ENCODE measurements at places on chromosomes 7 and 10.

DNA sequence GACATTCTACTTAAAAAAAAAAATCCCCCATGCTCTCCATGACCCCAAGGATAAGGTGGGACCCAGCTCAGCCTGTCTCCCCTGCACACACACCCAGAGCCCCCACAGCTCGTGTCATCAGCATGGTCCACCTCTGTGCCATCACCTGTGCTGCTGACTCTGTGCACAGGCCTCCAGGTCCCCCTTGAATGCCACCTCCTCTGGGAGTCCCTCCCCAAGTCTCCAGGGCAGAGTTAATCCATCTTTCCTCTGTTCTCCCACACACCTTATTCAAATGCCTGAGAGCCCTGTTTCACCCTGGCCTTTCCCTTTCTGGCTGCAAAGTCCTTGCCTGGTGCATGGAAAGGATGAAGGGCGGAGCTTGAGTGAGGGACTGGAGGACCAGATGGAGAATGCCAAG, 194.1 kb upstream of the LYZL2 start:
- DNase-seq = no peak

DNA sequence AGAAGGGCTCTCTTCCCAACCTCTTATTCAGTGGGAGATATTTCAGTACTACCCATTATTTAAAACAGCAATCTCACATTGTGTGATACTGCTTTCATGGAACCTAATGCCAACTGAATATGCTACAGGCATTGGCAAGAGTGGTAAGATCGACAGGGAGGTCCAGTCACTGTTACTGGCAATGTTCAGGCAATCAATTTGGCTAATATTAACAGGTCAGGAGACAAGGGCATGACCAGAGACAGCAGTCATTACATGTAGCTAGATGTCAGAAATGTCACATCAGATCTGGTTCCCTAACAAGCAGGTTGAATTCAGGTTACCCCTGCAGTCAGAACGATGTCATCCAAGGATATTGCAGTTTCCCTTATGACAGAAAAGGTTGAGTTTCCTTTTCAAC, 129.4 kb downstream of the ARHGAP12 start:
- DNase-seq = no peak

DNA sequence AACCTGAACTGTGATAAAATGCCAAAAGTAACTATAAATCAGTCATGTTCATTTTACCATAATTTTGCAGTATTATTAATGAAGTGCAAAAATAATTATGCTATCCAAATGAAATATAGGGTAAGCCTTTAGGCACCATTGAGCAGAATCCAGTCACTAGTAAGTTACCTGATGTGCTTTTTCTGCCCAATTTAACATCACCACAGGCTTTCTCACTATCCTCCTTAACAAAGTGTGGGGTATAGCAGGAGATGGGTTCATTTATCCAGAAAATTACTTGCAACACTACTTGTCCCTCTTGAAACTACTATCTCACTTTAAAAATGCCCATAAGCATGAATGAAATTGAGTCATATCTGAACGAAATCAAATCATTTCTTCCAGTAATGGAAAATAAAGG, 211.0 kb downstream of the SEMA3A start:
- no peak for DNase-seq

GRCh38 chr7:36661135-36661840, 63.0 kb downstream of the AOAH start:
- DNase-seq = no peak

- no peak for DNase-seq
Observed at GRCh38 chr7:28395404-28395803, 16.9 kb upstream of the CREB5 start.
